IMR-90 (cell line): ENCODE measurements at places on chromosomes 3 and 15. TPM values are rescaled to one million over a fixed set of nuclear protein-coding genes. Genes with fewer than 3 reads are reported as not detected.

The C2CD4A gene
- total RNA-seq, result not detected in 2 replicates

DNA sequence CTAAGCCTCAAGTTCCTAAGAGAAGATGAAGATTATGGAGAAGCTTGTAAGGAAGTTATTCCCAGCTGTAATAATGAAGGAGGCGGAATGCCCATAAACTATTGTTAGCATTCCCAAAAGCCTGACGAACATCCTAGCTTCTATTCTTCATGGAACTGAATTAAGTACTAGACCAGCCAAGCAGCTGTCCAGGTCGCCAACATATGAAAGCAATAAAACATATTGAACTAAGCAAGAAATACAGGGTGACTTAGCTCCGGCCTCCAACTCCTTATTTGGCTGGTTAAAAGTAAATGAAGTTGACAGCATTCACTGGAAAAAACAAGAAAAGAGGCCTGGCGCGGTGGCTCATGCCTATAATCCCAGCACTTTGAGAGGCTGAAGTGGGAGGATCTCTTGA, 174.0 kb upstream of the TPM1 start:
- no peak for DNase-seq

GRCh38 chr15:90201944-90202375, 830 bp downstream of the SEMA4B start:
- DNase-seq, result no peak

GRCh38 chr15:66071921-66072295, 181.6 kb downstream of the MEGF11 start:
- DNase-seq, result no peak

GRCh38 chr15:73918784-73919183, 7.5 kb upstream of the LOXL1 start:
- peak; percentile 53 for DNase-seq

DNA sequence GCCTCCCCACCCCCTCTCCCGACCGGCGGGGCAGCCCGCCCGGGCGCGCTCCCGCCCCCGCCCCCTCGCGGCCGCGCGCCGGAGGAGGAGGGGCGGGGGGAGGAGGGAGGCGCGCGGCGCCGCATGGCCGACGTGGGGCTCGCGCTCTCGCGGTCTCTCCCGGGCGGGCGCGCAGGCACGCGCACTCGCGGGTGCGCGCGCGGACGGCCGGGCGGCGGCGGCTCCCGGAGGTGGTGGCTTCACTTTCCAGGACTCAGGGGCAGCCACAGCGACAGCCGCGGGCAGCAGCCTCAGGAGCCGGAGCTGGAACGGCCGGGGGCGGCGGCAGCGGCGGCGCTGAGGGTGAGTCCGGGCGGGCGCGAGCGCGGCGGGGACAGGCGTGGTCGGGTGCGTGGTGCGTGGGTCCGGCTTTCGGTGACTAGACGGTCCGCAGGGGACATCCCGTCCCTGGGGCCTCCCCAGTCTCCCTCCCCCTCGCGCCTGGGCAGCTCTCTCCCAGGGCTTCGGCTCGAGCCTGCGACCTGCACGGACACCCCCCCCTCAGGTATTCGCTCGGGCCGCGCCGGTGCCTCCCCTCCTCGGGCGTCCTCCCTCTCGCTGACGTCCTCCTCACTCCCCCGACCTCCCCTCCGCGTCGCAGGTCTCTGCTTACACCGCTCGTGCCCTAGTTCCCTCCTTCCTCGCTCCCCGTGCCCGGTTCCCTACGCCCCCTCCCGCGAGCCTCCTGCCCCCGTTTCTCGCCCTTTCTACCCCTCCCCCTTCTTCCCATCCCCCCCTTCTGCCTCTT, at the start of gene UBE2E2:
TSS of gene UBE2E2 (plus strand) at position 407 of the 787 bp plus-strand sequence.
- DNase-seq, result peak; percentile 66

DNA sequence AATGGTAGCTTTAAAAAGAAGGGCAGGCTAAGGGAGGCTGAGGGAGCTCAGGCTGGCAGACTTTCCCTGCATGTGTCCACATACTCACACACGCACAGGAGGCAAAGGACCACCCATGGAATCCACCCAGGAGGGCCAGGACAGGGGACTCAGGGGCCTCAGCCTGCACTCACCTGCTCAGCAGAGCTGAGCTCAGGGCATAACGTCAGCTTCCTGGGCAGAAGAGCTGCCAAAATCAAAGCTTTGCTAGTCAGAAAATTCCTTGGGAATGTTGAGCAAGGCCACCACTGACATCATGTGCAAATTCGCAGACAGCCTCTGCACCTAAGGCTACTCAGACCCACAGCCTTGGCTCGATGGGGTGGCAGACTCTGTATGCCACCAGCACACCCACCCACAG, 16.4 kb upstream of the ALAS1 start:
- peak; percentile 72 for DNase-seq

GRCh38 chr3:149128821-149129220, 617 bp upstream of the HPS3 start:
- DNase-seq, result peak; percentile 12

GRCh38 chr3:14097616-14098391, 26.9 kb downstream of the CHCHD4 start:
- no peak for DNase-seq
